Liver (tissue), 10 donors: ENCODE measurements at places on chromosomes 11 and 22.

DNA sequence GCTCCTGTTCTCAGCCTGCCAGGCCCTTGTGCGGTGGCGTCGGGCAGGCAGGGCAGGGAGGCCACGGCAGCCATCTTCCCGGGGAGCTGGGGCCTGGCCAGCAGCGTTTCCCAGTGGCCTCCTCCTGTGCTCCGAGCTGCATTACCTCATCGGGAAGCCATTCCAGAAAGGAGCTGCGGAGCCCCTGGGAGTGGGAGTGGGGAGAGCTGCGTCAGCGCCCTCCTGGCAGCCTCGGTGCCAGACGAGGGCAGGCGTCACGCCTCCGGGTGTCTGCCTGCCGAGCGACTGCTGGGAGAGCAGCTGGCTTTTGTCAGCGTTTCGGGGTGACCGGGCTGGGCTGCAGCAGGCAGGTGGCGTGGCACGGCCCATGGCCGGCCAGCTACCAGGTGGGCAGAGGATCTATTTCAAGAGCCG is 30.9 kb upstream of the WNT7B start:
- DNase-seq, result no peak

DNA sequence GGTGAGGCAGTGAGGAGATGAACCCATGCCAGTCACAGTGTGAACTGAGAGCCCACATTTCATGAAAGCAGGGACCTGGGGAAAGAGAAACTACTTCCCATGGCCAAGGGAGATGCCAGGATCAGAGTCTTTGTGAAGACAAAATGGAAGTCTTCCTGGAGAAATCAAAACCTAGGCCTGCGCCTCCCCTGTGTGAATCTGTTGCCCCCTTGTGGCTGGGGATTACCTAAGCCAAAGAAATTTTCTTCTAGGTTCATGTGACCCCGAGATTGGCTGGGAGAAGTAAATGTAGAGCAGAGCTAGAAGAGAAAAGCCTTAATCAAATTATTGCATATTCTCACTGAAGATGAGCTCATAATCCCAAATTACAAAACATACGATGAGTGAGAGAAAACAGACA is 1075.3 kb downstream of the TBC1D22A start:
- no peak for DNase-seq

DNA sequence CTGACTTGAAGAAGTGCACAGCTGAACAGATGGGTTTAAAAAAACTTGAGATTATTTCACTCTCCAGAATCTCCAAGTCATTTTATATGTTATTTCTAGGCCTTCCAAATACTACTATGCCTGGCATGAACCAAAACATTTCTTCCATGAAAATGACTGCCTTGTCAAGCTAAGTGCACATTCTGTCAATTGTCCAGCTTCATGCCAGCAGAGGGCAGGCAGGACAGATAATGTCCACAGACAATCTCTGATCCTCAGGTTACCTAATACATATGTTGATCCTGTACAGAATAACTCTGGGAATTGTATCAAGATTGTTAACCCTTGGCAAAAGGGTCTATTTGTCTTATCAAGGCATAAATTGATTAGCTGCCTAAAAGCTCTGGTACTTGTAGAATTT is 229.5 kb downstream of the AASDHPPT start:
- DNase-seq, result no peak

DNA sequence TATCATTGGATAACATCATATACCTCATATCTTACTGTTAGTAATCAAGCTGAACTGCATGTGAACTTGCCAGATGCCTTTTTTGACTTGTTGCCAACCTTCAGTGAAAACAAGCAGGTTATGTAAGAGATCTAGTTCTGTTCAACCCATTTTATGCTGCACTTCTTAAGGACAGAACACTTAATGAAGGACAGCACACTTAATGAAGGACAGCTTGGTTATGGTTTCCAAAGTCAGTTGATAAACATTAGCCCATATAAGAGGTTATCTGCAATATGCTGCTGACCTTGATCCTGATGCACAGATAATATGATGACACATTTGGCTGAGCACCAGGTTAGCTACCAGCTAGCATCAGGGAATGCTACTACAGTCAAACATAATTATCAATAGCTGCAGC is 358.7 kb upstream of the PDGFD start:
- no peak for DNase-seq

DNA sequence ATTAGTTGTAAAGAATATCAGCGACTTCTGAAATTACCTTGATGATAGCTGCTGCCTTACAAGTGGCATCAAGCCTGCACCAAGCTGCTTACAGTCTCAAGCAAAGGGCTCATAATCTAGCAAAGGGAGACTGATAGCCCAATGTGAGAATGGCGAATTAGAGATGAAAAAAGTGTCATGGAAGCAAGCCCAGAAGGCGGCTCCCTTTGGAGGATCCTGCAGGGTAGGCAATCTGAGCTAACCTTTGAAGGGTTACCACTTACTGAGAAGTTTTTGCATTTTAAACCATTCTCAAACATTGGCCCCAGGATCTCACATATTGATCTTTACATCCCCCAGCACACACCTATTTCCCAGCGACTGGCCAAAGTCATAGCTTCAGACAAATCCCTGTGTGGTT is 18.5 kb downstream of the GAB2 start:
- DNase-seq, result no peak

DNA sequence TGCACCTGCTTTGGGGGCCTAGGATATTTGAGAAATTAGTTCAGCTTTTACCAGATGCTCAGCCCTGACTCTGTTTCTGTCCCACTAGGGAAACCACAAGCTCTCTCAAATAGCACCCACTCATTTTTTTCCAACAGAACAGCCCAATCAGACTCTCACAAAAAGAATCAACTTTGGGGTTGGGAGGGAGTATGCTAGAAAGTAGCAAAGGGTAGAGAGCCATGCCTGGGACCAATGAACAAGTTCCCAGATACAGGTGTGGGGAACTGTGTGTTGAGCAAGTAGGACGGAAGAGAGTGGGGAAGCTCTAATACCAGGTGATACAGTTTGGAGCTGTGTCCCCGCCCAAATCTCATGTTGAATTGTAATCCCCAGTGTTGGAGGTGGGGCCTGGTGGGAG is 41.1 kb downstream of the TRIM66 start:
- no peak for DNase-seq

- DNase-seq, result no peak
Observed at GRCh38 chr11:133930767-133931448, 25.9 kb downstream of the IGSF9B start.

DNA sequence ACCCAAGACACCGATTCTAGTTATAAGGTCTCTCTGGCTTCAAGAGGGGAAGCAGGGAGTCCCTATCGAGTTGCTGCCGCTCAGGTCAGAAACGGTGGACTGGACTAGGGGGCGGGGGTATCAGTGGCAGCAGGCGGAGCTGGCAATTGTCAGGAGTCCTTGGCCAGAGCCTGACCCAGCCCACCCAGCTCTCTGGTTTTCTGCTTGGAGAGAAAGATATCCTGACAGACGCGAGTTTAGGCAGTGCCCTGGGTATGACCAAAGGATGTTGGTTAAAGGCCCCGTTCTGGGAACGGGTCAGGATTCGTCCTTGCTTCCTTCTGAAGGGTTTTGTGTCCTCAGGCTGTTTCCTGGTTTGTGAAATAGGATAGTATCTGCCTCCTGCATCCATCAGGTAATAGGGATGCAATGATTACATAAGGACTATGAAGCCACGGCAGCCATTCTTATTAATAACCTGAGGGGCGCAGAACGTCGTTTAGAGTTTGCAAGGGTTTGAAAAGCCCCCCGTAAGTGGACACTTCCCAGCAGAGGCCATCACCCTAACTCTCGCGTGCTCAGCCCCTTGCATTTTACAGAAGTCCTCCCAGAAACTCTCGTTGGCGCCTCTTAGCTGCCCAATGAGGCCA is 700 bp upstream of the DEPDC5 start:
- peak; percentile 76 for DNase-seq

- no peak for DNase-seq
Observed at GRCh38 chr11:18785411-18785810, 6.2 kb downstream of the PTPN5 start.

- DNase-seq, result no peak
Observed at GRCh38 chr11:126328938-126329643, 25.2 kb downstream of the DCPS start.

GRCh38 chr11:18056561-18057181 is 10.6 kb upstream of the TPH1 start:
- DNase-seq, result no peak

DNA sequence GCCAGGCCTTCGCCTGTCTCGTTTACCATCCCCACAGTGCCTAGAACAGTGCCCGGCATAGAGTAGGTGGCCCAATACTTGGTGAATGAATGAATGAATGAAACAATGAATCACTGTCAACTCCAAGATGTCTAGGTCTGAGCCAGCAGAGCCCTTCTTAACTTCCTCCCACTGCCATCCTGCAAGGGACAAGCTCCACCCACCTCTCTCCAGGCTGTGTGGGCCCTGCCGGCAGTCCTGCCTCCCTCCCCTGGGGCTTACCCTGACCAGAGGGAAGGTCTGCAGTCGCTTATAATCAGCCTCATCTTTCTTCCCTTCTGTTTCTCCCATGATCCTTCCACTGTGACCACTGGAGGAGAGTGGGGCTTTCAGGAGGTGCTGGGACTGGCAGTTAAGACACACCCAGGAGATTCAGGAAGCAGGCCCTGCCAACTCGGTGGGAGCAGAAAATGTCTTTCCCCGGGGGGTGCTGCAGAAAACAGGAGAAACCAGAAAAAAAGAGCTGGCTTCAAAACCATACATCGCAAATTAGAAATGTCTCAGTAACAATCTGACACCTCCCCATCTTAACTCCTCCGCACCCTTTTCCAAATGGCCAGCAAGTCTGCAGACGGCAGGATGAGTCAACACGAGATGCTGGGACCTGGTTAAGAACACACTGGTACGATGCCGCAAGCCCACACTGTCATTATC is 11.4 kb downstream of the DNAL4 start:
- DNase-seq, result no peak

DNA sequence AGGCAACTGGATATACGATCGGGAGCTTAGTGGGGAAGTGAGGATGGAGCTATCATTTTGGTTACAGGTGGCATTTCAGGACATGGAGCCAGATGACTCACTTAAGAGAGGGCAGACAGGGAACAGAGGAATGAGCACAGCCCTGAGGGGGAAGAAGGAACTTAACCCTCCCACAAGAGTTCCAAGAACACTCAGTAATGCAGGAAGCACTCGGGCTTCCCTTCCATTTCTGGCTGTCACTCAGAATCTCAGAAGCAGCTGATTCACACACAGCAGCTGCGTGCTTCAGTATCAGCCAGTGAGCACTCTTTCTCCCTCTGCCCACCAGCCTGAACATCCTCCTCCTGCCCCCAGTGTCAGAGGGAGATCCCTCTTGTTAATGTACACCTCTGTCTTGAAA is 34.8 kb downstream of the EFCAB6 start:
- no peak for DNase-seq

- no peak for DNase-seq
Observed at GRCh38 chr11:2725368-2726300, 25.8 kb upstream of the KCNQ1OT1 start.

- no peak for DNase-seq
Observed at GRCh38 chr11:72014761-72015320, 16.1 kb downstream of the IL18BP start.

GRCh38 chr11:94586978-94587377 is 19.8 kb downstream of the PIWIL4 start:
- DNase-seq, result no peak

GRCh38 chr11:131064373-131064991 is 148.2 kb upstream of the SNX19 start:
- no peak for DNase-seq

DNA sequence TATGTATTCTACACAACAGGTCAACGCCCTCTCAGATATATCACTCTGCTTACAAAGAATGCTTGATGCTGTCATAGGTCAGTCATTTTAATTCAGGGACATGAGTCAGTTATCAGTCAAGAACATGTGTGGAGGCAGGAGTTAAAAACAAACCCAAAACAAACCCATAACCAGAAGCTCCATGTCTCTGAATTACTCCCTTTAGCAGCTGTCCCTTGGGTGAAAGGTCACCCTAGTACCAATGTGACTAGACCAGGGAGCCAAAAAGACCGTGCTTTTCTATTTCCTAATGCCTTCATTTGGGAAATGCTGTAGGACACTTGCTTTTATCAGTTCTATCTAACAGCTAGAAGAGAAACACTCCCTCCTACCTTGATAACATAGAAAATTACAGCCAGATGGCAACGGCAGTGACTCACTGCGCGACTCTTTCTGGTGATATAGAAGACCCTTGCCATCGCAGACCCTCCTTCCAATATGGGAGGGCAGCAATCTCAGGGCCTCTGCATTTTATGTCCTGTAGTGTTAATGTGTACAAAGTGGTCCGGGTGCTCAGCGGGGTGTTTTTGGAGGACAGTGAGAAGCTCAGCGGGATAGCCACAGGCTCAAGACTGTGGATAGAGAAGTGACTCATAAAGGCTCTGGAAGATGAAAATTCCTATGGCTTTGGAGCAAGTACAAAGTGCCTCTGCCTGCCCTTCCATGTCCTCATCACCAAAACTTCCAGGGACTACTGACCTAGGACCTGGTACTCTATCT is 24.8 kb downstream of the APOL5 start:
- DNase-seq, result peak; percentile 27

- no peak for DNase-seq
Observed at GRCh38 chr11:43399983-43400630, 41.4 kb downstream of the TTC17 start.

DNA sequence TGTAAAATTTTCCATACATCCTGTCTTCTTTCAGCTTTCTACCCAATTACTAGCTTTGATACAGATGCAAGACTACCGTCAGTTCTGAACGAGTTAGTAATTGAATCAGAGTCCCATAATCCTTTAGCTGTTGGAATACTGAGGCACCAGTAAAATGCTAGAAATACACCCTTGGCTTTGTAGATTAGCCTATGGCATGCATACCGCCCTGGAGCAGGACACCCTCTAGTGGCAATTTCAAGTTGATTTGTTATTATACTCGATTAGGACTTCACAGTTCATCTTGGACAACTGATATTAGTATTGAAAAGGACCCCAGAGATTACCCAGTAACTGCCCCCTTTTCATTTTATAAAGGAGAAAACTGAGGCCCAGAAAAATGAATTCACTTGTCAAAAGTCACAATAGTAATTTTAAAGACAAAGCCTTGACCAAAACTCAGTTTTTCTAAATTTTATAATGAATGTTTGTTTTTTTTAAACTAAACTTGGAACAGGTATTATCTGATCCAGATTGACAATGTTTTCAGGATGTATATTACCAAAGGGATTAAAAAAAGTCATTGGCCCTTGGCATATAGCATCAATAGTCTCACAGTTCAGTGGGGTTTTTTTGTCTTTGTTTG is 72.6 kb downstream of the HIPK3 start:
- no peak for DNase-seq

DNA sequence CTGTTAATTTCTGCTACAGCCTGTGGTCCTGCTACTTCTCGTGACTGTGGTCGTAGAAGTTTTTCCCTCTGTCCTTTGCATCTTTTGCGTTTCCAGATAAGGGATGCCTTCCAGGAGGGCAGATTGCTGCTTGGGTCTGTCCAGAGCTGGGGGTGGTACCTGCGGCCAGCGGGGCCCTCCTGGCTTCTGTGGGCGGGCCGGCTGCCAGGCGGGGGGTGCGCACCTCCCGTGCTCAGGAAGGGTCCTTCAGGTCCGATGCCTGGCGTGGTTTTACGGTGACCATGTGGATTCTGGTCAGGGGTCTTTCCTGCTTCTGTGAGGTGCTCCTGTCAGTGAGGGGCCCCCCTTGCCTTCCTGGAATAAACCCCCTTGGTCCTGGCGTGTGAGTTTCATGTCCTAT is 84.8 kb downstream of the KCNQ1 start:
- no peak for DNase-seq

GRCh38 chr22:37334461-37334858 is 52.2 kb downstream of the CYTH4 start:
- no peak for DNase-seq

GRCh38 chr11:31340903-31341572 is 28.5 kb downstream of the DCDC1 start:
- DNase-seq, result no peak
